ENCODE measurements at places on chromosomes 6 and 20.

- no peak for DNase-seq
These were observed 270.5 kb upstream of the SUPT3H start for GRCh38 chr6:45648262-45648620.

DNA sequence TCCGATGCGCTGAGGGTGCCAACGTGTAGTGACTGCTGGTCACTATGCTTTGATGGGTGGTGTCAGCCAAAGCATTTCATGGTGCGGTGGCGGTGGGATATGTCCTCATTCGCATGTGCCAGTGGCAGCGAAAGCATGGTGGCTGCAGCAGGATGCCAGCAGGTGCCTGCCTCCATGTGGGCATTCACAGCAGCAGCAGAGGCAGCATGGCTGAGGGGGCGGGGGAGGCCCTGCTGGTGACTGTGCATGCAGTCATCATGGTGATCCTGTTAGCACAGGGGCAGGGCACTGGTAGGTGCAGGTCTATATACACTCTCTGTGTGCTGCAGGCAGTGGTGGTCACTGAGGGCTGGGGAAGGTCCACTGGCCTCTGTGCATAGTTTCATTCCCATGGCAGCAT lies 22.0 kb downstream of the FIG4 start:
- DNase-seq = no peak

DNA sequence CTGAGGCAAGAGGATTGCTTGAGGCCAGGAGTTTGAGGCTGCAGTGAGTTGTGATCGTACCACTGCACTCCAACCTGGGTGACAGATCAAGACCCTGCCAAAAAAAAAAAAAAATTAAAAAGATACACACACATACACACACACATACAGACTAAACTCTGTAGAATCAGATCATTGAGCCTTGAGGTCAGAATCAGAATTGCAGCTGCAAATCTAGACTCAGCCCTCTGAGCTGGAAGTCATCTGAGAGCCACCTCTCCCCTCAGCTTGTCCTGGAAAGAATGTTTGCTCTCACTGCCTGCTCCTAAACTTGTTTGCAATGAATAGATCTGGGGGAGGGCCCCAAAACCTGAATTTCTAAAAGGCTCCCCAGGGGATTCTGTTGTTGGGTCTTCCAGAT lies 41.4 kb upstream of the ANGPT4 start:
- no peak for DNase-seq

DNA sequence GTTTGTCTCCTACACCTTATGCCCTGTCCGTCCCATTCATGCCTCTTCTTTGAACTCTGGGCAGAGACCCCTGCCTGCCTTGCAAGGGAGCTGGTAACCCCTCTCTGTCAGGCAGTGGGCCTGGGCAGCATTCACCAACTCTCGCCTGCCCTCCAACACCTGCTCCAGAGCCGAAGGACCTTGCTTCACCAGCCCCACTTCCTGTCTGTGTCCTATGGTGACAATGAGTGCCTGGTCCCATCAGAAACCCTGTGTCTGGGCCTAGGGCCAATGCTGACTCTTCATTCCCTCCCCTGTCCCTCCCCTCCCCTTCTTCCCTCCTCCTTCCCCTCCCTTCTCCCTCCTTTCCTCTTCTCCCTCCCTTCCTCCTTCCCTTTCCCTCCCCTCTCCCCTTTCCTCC lies 22.8 kb upstream of the PCMTD2 start:
- DNase-seq = no peak

- no peak for DNase-seq
These were observed 500.4 kb downstream of the COL12A1 start for GRCh38 chr6:74705451-74705850.

GRCh38 chr6:112725541-112726085 lies 378.5 kb downstream of the RFPL4B start:
- no peak for DNase-seq

DNA sequence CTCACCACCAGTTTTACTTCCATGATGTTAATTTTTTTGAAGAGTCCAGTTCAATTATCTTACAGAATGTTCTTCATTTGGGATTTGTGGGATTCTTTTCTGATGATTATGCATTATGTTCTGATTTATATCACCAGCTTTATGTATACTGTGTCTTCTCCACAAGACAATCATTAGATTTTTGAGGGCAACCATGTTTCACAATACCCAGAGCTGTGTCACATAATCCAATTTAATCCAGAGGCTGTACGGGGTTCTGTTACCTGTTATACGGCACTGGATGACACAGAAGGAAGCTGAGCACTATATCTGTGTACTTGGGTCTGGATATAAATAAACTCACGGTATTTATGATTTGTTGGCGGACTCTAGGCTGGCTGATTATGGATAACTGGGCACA lies 41.6 kb upstream of the RPN2 start:
- no peak for DNase-seq

- DNase-seq = no peak
These were observed 508.9 kb downstream of the CDH26 start for GRCh38 chr20:60467078-60467477.

GRCh38 chr20:34332262-34332920 lies 29.2 kb upstream of the AHCY start:
- no peak for DNase-seq

GRCh38 chr6:134640975-134641429 lies 308.9 kb downstream of the ALDH8A1 start:
- DNase-seq = no peak

DNA sequence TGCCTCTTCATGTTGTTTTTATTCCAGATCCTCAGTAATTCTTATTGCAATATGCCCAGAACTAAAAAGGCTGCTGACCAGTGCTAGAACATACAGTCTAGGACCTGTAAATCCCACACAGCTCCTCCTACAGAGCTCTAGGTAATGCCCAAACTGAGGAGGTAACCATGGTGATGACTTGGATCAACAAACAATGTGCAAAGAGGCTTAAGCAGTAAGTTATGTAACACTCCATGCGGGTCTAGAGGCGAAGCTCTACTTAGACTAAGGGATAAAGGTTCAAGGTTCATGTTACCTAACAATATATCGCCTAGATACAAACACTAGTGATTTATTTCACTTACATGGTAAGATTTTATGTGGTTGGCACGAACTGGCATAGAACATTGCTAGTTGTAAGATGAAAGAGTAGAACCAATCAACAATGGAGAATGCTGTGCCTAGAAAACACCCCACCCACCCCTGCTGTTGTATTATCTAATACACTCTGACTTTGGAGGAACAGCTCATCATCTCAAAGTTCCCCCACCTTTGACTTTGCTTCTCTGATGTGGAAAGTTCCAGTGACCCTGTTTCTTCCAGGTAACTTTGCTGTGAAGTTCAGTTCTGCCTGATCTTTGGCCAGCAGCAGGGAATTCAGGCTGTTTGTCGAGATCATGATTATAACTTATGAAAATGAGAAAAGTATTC lies 242.4 kb downstream of the ALDH8A1 start:
- no peak for DNase-seq

DNA sequence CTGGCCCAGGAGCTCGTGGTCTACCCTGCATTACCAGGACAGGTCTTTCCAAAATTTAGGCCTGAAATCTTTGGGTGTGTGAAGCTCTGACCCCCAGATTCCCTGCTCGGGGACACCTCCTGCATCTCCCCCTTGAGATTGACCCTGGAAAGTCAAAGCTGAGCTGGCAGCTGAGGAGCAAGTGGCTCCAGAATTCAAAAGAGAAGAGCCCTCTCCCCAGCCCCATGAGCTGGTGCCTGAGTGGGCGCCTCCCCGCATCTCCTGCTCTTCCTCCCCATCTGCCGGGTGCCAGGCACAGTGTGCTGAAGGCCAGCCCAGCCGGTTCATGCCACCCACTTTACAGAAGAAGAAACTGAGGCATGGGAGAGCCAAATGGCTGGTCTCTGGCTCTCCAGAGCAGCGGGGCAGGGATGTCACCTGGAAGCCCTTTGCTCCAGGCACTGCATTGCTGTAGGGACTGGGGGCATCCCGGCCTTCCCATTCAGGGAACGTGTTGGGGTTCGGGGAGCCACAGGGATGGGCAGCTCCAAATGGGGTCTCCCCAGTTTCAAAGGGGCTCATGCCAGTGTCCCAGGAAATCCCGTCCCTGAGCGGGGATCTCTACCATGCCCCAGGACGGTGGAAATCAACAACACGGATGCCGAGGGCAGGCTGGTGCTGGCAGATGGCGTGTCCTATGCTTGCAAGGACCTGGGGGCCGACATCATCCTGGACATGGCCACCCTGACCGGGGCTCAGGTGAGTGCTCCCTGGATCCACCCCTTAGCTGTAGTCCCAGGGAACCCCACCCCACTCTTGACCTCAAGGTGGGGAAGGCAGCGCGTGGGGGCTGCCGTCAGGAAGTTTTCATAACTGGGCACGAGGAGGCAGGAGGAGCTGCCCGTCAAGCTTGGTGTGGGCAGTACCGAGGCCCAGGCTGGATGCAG lies 20.5 kb downstream of the NPEPL1 start:
- DNase-seq = no peak

GRCh38 chr6:151087861-151088598 lies 151.7 kb upstream of the AKAP12 start:
- no peak for DNase-seq

DNA sequence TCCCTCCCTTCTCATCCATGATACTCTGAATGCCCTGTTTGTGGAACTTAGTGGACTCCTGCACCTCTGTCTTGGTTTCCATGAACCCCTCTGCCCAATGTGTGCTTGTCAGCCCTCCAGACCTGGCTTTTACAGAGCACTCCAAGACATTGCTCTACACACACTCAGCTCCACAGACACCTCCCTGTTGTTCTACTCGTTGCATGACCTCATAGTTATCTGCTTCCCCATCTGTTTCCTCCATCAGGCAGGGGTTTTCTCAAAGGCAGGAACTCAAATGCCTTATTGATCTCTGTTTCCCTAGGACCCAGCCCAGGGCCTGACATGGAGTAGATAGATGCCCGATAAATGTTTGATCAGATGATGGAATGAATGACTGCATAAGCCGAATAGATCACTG lies 13.3 kb downstream of the PLCG1 start:
- DNase-seq = no peak

DNA sequence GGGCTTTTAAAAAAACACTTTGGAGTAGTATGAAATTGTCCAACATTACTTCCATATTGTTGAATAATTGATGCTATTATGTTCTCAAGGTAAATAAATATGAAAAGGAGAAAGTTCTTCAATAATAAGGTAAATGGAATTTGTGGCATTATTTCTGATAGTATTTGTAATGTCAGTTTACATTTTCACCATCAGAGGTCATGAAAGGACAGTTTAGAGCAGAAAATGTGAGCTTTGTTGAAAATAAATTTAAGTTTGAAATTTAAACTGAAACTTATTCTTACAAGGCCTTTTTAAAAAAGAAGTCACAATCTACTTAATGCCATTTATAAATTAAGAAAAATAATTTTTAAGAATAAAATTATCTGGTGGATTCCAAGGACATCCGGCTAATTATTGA lies 15.8 kb upstream of the CEP162 start:
- DNase-seq = no peak

Measured in cerebellar nuclear complex (tissue), 1 donor.